Bronchial epithelial cell (primary cell): ENCODE measurements at places on chromosomes 6 and 20. TPM values are rescaled to one million over a fixed set of nuclear protein-coding genes. Genes with fewer than 3 reads are reported as not detected.

DNA sequence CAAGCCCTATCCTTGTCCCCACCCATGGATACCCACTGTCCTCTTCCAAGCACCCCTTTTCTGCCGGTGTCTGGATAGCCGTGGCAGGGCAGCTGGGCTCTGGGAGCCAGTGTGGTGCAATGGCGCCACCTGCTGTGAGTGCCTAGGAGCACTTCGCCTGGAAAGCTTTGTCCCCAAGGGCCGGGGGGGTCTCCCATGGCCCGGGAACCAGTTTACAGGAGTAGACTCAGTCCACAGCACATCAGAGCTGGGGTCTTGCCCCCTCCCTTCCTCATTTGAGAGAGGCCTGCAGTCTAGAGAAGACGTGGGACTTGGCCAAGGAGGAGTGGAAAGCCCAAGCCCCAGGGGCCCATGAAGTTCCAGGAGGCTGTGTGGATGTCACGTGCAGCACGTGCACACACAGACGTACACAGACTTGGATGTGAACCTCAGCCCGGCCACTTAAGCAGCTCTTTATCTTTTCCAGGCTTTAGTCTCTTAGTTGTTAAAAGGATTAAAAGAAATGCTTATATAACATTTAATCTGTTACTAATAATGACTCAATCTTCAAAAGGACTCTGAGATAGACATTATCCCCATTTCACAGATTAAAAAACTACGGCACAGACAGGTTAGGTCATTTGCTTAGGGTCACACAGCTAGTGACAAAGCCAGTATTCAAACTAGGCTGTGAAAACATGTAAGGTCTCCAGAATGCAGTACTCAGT, 40.9 kb upstream of the CDH22 start:
- DNase-seq, result peak; percentile 20

GRCh38 chr20:21280522-21281016, 22.6 kb upstream of the XRN2 start:
- DNase-seq, result no peak

DNA sequence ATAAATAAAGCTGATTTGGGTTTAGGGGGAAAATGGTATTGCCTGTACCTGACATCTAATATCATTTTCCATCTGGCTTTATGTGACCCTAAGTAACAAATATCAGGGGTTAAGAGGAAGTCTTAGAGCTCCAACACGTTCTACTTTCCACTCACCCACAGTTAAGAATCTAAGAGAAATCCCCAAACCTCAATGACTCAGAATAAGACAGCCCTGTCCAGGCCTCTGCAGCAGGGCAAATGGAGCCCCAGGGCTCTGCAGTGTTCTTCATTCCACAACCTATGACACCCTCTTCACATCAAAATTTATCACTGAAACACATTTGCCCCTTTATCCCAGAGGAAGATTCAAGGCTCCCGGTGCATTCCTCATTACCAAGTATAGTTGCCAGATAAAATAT, 20.3 kb upstream of the TENT5A start:
- peak; percentile 84 for DNase-seq

GRCh38 chr6:32842690-32843089, 1.2 kb downstream of the PSMB8 start:
- no peak for DNase-seq

DNA sequence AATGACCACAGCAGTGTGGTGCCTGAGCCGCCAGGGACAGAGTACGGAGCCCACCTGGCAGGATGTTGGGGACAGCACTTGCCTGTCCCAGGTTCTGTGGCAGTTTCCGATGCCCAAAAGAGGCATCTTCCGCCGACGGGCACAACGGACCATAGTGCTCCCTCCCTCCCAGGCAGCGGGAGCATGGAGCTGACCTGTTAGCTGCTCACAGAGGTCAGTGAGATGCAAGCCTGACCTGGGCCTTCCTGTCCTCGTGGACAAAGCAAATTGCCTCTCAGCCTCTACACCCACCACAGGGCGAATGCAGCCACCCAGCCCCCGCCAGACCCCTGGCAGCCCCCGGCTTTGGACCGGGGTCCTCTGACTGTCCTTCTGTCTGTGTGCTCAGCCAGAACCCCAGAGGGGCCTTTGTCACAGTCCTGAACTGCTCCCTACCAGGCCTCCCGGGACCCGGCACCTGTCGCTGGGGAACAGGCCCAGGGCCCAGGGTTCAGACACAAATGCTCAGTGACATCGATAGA, 16.2 kb upstream of the FRMD1 start:
- DNase-seq, result no peak

- DNase-seq, result peak; percentile 20
These were observed 441.1 kb upstream of the JARID2 start for GRCh38 chr6:14804785-14805210.

DNA sequence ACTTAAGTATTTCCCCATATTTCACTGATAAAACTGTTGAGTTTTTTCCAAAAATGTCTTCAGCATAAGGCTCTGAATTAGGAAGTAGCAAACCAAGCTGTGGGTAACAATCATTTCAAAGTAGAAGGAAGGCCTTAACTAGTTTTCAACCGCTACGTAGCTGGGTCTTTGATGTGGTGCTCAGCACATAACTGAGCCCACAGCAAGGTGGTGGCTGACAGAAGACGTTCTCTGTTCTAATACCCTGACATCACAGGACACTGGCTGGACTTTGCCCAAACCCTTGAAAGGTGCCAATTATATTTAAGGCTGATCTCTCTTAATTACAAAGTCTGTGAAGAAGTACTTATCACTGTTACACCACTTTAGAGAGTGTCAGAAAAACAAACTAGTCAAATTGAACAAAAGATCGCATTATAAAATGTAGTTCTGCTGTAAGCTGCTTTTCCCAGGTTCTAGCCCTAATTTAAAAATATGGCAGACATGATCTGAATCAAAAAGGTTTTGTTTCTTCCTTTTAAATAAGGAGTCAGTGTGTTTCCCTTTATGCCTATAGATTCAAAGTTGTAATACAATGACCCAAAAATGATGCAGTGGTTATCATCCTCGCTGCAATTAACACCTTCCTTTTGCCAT, 26.7 kb downstream of the MAN1A1 start:
- DNase-seq, result no peak

DNA sequence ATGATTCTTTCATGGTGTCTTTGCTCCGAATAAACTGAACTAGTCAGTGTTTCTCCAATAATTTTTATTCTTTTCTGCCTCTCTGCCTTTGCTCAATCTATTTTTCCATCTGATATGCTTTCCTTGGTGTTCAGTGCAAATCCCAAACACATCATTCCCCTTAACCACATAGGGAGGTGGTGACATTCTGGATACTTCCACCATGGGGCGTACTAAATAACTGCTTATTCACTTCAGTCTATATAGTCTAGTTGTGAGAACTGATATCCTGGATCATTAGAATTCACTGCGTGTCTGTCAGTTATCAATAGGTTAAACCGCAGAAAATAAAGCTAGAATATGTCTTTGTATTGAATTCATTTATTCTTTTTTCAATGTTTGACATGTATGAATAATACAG, 83.1 kb downstream of the KCNQ5 start:
- DNase-seq, result peak; percentile 20

DNA sequence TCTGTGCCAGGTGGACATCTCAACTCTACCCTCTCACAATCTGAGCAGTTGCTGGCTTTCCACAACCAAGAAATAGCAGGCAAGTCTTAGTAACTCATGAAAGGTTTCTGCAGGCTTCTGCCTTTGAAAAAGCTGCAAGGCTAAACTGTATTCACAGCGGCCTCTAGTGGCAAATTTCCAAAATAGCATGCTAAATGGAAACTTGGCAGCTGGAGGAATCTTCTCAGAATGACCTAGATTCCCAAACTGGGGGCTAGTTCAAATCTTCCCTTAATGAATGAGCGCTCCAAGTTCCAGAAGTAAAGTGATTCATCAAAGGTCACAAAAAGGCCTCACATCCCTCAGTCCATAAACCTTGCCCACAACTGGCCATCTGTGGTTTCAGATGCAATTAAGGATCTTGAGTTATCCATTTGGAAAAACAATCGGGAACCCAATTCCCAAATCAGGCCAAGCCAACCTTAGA, 11.9 kb upstream of the CPNE5 start:
- DNase-seq, result peak; percentile 71

- no peak for DNase-seq
These were observed 31.7 kb downstream of the KCNS1 start for GRCh38 chr20:45069261-45069660.

DNA sequence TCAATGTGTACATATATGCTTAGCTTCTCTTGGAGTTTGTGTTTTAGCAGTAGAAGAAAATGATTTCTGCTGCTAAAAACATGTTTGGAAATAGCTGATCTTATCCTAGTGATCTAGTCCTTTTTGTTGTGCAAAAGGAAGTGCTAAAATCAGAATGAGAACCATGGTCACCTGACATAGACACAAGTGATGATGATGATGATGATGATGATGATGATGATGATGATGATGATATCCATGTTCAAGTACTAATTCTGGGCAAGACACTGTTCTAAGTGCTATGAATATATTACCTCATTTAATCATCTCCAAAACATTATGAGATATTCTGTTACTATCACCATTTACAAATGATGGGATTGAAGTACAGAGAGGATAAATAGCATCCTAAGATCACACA, 79.8 kb downstream of the ANKEF1 start:
- DNase-seq, result no peak

DNA sequence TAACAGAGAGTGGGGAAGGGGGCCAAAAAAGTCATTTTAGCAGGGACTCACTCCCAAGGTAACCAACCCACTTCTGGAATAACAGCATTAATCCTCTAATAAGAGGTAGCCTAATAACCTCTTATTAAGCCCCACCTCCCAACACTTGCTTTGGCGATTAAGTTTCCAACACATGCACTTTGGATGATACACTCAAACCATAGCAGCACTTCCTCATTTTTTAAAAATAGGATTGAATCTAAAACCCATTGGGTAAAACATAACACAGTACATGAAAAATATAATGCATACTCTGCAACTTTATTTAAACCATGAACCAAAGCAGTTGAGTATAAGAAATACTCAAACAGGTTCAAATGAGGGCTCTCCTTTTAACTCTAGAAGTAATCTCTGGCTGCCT, 318.3 kb downstream of the HACE1 start:
- DNase-seq, result no peak

Gene GDAP1L1
- total RNA-seq, result not detected in 2 replicates

Gene BMP2
- total RNA-seq, result 6.1 and 9.0 TPM in 2 replicates
